ENCODE measurements at places on chromosomes 3 and 15.

DNA sequence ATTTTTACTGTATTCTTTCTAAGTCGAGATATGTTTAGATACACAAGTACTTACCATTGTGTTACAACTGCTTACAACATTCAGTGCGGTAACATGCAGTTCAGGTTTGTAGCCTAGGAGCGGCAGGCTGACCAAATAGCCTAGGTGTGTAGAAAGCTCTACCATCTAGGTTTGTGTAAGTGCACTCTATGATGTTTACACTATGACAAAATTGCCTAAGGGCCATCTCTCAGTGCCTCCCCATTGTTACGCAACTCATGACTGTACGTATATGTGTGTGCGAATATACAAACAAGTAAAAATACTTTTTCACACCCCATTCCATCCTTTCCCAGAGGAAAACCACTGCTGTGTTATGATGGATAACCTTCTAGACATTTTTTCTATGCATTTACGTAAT lies 44.3 kb downstream of the PXYLP1 start:
- no peak for DNase-seq

GRCh38 chr3:56980798-56981390 lies 79.6 kb upstream of the SPATA12 start:
- peak; percentile 81 for DNase-seq

GRCh38 chr3:58576716-58577115 lies 475 bp downstream of the FAM107A start:
- no peak for DNase-seq

DNA sequence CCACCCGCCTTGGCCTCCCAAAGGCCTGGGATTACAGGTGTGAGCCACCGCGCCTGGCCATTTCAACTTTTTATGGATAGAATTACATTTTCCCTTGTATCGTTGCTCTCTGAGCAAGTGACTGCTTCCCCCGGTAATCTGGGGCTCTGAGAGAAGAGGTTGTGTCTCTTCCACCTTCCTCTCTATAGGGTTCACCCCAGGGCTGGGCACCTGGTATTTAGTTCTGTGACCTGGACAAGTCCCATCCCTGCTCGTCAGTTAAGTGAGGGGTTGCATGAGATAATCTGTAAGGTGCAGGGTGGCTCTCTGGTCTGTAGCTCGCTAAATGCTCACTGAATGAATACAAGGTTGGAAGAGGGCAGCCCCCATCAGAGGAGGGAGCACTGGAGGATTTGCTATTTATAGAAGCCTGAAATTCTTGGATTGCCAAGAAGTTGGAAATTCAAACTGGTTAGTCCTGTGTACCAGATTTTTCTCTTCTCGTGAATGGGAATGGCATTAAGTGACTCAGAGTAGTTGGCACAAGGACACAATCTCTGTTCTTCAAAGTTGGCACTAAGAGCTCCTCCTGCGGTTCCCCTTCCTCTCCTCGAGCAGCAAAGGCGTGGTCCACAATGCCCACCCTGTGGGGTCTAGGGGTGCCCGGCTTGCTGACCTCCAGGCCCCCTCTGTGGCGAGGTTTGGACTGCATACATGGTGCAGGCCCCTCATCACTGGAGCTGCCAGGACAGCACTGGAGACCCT lies 68.1 kb upstream of the DLG1 start:
- DNase-seq = peak; percentile 54

GRCh38 chr3:108410531-108410984 lies 99.8 kb downstream of the MYH15 start:
- DNase-seq = no peak

GRCh38 chr3:114615523-114616085 lies 321.8 kb downstream of the TIGIT start:
- DNase-seq = no peak

DNA sequence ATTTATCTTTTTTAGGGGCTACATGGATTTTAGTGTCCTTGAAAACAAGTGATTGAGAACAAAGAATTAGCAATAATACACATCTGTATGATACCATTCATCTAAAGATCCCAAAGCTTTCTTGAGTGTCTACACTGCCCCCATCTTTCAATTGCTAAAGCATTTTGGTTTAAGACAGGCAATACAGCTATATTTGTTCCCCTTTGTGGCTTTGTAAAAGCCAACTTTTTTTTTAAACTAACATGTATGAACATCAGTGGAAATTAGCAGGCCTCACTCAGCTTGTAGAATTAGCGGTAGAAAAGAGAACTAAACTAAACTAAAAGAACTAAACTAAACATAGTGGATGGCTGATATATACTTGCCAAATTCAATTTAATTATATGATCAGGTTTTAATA lies 449.6 kb downstream of the MECOM start:
- no peak for DNase-seq

DNA sequence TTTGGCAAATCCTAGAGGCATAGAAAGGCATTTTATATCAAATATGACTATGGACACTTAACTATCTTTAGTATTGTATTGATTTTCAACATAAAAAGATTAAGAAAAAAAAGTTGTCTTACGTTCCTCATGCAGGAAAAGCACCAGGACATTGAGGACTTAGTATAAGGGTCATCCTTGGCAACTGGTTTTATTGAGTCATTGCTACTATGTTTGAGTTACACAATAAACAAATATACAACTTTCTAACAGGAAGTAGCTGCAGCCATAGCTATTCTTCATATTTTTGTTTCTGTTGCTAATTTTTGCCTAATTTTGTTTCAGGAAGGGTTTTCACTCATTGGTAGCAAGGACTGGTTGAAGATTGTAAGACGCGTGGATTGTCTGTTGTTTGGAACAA lies 93.0 kb downstream of the NPTN start:
- no peak for DNase-seq

DNA sequence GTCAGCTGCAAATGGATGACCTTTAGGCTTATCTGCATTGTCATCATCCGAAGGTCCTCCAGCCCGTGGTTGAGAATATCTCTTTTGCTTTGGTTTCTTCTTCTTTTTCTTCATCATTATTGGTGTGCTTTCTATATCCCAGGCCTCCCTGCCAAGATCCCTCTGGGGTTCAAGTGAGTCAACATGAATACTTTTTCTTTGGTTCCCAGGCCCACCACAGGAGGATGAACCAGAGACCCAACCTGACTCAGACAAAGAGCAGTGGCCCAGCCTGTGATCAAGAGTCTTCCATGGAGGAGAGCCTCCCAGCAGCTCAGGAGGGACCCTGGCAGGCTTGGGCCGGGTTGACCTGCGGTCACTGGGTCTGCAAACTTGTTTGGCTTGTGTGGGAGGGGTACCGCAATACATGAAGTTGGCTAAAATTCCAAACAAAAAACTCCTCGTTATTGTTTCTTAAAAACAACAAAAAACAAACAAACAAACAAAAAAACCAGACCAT lies 104.2 kb downstream of the MAP4 start:
- DNase-seq = no peak

- no peak for DNase-seq
Measured at GRCh38 chr3:26960382-26960781, 337.8 kb downstream of the LRRC3B start.

- no peak for DNase-seq
Measured at GRCh38 chr3:14439501-14440167, 37.2 kb downstream of the SLC6A6 start.

DNA sequence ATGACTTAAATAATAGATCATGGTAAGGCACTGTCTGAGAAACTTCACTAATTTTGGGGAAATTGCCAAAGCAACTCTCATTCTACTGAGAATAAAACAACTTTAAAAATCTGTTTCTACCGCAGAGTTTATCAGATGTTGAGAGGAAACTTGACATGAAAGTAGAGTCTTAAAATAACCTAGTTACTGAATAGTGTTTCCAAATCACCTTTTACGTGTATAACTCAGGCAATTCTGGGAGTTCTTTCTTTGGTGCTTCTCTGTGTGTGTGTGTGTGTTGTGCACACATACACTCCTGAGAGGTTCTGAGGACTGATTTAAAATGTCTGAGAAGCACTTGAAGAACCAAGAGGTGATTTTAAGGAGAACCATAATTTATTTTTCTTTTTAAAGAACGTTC lies 236.6 kb downstream of the SV2B start:
- no peak for DNase-seq

DNA sequence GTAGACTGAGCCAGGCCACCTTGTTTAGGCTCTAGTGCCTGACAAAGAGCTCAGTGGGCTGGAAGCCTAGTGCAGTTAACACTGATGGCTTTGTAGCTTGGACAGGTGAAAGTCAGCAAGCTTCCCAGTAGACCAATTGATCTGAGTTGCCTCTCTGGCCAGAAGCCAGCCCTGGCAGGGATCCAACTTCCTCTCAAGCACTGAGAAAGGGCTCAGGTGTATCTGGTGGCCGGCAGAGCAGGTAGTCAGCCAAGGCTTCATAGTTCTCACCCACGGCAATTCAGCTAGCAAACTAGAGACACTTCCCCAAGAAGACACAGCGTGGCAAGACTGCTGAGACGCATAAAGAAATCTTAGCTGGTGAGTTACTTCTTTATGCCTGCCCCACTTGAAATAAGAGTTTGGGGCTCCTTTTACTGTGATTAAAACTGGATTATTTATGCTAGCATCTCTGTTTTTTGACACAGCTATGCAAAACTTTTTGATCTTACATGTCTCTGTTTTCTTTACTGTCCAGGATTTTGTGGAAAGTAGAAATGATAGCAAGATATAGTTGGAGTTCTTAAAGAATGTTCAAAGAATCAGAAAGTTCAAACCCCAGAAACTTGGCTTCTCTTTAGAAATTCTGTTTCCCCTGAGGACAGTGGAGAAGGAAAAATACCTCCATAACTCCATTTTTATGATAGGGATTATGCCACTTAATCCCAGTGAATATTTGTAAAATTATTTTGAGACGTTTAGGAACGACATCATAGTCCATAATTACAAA lies 8.4 kb upstream of the CA12 start:
- no peak for DNase-seq

DNA sequence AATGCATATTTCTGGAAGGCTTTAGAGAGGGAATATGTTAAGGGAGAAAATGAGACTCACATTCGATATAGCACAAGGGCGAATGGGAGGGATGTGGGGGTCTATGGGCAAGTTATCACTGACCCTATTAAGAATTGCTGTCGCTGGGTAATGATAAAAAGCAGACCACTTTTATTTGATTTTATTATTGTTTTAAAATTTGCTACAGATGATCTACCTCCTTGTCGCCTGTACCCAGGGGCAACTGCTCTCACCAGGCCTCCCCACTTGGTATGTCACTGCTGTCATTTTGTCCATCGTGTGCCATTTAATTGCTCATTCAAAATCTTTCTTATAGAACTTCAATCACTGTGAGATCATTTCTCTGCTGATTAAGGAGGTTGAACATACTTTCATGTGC lies 153.8 kb downstream of the OPA1 start:
- DNase-seq = no peak
